Mesothelial cell of epicardium (in vitro differentiated cells): ENCODE measurements at places on chromosomes 12 and 14. TPM values are rescaled to one million over a fixed set of nuclear protein-coding genes. Genes with fewer than 3 reads are reported as not detected.

DNA sequence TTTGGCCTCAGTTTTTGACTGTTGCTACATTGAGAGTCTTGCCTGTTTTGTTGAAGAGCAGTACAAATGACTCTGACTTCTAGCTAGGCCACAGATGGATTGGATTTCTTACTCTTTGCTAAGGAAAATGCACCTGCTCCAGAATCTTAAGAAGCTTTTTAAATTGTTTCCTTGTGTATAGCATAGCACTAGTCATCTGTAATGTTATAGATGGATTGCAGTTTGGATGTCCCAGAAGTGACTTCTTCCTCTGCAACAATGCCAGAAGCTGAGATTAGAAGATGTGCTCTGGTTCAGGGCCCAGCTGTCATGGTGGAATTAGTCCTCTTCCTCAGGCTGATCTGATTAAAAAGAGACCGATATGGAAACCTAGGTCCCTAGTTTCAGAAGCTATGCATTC, 67.9 kb downstream of the DAAM1 start:
- no peaks in the 10 kb centered on the region for H3K27me3 ChIP-seq
- H3K36me3 ChIP-seq, result peaks cover 4% of the 10 kb centered on the region
- peaks cover 40% of the 10 kb centered on the region for H3K4me1 ChIP-seq
- no peak overlapping the region for H3K4me3 ChIP-seq
- no peak for DNase-seq

PGAM5 gene
- total RNA-seq, result 23.5 to 26.6 TPM (median 24.5 TPM) in 3 replicates

MYF5 gene
- total RNA-seq, result not detected in 3 replicates

TXNDC16 gene
- total RNA-seq, result 11.5 to 12.7 TPM (median 12.6 TPM) in 3 replicates

PTPRR gene
- total RNA-seq, result 0.38 to 0.60 TPM (median 0.52 TPM) in 3 replicates

GRCh38 chr12:6872073-6873048, 742 bp downstream of the SPSB2 start:
- H3K4me3 ChIP-seq, result peak overlapping the region; percentile 84
- peaks cover 12% of the 10 kb centered on the region for H3K36me3 ChIP-seq
- H3K27me3 ChIP-seq, result no peaks in the 10 kb centered on the region
- H3K27ac ChIP-seq, result peak overlapping the region; percentile 59
- H3K4me1 ChIP-seq, result peaks cover 30% of the 10 kb centered on the region

RXYLT1 gene
- total RNA-seq, result 20.6 to 22.7 TPM (median 21.0 TPM) in 3 replicates

DNA sequence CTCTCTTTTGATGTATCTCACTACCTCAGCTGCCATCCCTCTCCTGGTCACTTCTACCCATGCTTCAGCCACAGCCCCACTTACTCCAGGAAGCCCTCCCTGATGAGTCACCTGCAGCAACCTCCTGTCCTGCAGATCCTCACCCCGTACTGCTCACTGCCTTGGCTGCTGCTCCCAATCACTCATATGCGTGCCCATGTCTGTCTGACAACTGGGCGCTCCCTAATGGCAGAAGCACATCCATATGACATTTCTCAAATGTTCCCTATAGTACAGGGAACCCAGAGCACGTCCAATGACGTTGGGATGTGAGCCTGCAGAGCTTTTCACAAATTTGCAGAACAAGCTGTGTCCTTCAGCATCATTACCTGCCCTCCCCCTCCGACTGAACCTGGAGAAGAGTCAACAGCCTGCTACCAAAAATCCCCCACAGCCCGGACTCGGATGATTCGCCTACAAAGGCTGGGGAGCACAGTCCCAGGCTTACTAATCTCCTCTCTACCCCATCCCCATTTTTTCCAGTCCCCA, 90.0 kb downstream of the SINHCAF start:
- H3K27me3 ChIP-seq, result peaks cover 9% of the 10 kb centered on the region
- no peak for DNase-seq
- H3K4me1 ChIP-seq, result peaks cover 12% of the 10 kb centered on the region
- no peak overlapping the region for H3K27ac ChIP-seq

- no peak overlapping the region for H3K27ac ChIP-seq
- no peak overlapping the region for H3K4me3 ChIP-seq
- H3K4me1 ChIP-seq, result peaks cover 5% of the 10 kb centered on the region
- H3K27me3 ChIP-seq, result peaks cover 56% of the 10 kb centered on the region
- H3K36me3 ChIP-seq, result no peaks in the 10 kb centered on the region
- no peak for DNase-seq
Observed at GRCh38 chr14:104545942-104546501, 33.5 kb upstream of the C14orf180 start.

MORN3 gene
- 0.69 to 1.2 TPM (median 0.99 TPM) in 3 replicates for total RNA-seq

TMTC2 gene
- total RNA-seq, result 36.9 to 39.5 TPM (median 38.3 TPM) in 3 replicates

NR2C1 gene
- 51.9 to 53.9 TPM (median 52.4 TPM) in 3 replicates for total RNA-seq

GRCh38 chr12:42638011-42638410, 48.5 kb upstream of the PRICKLE1 start:
- no peaks in the 10 kb centered on the region for H3K36me3 ChIP-seq
- DNase-seq, result no peak
- H3K4me3 ChIP-seq, result no peak overlapping the region
- no peaks in the 10 kb centered on the region for H3K27me3 ChIP-seq
- peak overlapping the region; percentile 47 for H3K27ac ChIP-seq
